Stimulated activated CD8-positive, alpha-beta memory T cell treated with anti-CD3 and anti-CD28 coated beads, Interleukin-4, amount 100 ng/mL, for 4 hours (primary cell): ENCODE measurements at places on chromosomes 12 and 14.
A peak's percentile ranks its signal among the peaks of the same experiment; 100 is the strongest.

DNA sequence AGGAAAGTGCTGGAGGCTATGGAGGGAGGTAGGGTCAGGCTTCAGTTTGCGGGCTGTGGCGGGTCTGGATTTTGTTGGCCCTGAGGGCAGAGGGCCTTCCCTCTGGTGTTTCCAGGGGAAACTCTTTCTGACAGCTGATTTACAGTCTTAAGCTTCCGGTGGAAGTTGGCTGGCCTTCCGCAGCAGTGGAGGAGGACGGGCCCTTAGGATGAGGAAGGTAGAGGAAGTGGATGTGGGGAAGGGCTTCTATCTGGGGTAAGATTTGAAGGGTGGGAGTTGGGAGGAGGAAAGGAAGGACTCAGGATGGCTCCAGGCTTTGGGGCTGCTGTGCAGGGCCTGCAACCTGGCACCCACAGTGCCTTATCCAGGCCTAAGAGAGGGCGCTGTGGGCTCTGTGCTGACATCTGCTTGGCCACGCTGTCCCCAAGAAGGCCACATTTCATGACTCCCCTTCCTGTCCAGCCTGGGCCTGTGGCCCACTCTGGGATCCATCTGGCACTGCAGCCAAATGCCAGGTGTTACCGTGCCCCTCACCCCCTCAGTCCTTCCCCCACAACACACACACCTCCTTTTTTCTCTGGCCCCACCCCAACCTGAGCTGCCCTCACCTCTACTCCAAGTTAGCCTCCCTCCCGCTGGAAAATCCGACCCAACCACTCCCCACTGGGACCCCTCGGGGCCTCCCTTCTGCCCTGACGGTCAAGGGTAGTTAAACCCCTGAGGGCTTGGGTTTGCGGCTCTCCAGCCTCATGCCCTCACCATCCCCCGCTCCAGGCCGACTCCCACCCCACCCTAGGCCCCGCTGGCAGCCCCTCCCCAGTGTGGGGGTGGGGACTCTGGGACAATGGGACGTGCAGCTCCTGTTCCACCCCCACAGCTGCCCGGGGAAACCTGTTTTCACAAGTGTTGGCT is 7.7 kb upstream of the PPP1R13B start:
- no peak for DNase-seq

DNA sequence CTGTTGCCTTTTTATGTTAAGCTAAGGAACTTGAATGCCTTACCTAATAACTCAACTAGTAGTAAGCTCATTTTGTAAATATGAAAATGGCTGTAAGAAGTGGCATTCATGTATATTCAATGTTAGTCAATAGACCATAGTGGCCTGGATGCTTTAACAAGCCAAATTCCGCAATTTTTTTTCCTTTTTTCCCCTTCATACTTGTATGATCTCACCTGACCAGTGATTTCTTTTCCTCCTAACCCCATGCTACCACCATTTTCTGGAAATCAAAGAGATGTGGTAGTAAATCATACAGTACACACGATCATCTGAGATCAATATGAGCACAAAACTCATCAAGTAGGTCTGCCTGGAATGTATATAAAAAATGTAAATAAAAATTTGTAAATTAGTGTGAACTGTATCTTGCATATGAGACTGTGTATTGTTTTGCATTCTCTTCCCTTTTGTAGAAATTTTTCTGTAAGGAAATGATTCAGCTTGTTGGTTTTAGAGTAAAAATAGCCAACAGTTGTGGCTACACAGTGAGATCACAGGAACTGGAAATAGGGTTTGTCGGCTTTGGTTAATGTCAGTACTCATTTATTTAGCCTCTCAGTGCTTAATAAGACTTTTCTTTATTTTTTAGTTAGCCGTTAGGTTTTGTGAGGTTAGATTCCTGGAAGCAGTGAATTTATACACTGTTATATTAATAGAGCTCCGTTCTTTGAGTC is 62.5 kb downstream of the ETNK1 start:
- no peak for DNase-seq

DNA sequence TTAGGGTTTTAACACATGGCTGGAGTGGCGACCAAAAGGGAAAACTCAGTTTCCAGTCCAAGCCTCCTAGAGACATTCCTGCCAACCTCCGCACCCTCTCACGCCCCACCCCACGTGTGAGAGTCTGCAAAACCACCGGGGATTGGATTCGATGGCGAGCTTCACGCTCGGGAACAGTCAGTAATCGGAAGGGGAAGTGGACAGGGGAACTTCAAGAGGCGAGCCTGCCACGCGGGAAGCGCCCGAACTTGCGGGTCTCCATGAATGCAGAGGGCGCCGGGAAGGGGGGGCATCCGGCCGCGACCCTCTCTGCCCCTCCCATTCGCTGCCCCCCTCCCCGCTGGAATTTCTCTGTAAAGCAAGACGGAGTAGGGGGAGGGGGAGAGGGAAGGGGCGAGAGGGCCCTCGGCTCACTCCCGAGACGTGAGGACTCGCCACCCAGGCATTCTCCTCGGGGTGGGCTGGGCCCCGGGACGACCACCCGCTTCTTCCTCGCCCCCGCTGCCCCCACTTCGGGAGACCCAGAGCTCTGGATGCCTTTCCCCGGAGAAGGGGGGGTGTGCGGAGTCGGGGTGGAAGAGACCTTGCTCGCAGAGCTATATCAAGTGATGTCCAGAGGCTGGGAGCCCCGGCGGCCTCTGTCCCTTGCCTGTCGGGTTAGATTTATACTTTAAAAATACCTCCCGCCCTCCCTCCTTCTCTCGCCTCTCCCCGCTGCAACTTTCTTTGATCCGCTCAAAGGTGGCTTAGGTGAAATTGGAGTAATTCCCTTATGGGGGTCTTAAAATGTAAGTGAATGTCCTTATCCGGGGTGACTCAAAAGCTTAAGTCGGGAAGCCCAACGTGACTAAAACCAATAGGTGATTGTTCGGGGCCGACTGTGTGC is 2.5 kb upstream of the CCND2 start:
- no peak for DNase-seq

DNA sequence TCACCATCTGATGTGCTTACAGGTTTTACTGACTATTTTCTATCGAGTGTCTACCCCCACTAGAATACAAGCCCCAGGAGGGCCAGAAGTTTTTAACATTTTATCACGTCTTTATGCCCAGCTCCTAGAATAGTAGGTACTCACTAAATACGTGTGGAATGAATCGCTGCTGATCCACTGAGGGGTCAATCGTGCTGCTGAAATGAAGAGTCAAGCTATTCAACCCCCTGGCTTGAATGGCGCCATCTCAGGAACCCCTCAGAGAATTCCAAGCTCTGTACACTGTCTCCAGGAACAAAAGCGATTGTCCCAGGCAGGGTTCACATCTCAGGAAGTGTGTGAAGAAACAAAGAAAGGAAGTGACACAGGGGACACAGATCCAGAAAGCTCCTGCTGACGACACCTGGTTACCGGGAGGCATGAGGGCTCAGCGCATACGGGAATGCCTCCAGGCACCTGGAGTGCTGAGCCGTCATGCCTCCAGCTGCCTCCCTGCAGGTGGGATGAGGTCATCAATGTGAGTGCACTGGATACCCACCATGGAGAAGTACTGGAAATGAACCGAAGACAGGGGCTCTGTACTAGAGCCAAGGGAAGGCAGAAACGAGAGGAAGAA is 45.6 kb downstream of the PITPNM2 start:
- DNase-seq: no peak

GRCh38 chr14:51628238-51628637 is 23.5 kb upstream of the FRMD6 start:
- DNase-seq: no peak

- no peak for DNase-seq
These were observed 55.1 kb downstream of the SERPINA10 start for GRCh38 chr14:94237983-94238382.

DNA sequence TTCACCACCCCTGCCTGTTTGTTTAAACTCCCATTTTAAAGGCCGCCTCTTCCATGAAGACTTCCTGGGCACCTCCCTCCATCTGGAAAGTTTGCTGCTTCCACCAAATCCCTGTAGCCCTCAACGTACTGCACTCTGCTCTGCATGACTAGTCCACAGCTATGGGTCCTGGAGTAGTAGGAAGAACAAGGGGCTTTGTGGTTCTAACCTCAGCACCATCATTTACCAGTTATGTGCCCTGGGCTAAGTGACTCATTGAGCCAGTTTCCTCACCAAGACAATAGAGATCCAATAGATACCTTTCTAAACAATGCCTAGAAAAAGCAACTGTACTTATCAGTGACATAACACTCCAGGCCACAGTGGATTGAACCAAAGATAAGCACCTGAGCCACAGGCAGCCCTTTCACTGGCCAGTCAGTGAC is 8.5 kb upstream of the LTBP2 start:
- DNase-seq: peak; percentile 30

- peak; percentile 0 for DNase-seq
These were observed 203.7 kb downstream of the PPM1H start for GRCh38 chr12:62731055-62731820.

DNA sequence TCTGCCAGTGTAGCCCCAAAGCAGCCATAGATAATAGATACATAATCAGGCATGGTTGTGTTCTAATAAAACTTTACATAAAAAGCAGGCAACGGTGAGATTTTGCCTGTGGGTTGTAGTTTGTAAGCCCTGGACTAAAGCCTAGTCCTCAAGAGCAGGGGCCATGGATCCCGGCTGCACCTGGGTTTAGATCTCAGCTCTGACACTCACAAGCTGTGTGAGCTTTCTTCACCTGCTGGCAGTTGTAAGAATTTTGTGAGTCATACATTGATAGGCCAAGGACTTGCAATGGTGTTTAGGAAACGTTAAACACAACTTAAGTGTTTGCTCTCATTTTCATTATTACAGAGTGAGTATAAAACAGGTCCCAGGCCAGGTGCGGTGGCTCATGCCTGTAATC is 395.8 kb upstream of the TBX3 start:
- no peak for DNase-seq

DNA sequence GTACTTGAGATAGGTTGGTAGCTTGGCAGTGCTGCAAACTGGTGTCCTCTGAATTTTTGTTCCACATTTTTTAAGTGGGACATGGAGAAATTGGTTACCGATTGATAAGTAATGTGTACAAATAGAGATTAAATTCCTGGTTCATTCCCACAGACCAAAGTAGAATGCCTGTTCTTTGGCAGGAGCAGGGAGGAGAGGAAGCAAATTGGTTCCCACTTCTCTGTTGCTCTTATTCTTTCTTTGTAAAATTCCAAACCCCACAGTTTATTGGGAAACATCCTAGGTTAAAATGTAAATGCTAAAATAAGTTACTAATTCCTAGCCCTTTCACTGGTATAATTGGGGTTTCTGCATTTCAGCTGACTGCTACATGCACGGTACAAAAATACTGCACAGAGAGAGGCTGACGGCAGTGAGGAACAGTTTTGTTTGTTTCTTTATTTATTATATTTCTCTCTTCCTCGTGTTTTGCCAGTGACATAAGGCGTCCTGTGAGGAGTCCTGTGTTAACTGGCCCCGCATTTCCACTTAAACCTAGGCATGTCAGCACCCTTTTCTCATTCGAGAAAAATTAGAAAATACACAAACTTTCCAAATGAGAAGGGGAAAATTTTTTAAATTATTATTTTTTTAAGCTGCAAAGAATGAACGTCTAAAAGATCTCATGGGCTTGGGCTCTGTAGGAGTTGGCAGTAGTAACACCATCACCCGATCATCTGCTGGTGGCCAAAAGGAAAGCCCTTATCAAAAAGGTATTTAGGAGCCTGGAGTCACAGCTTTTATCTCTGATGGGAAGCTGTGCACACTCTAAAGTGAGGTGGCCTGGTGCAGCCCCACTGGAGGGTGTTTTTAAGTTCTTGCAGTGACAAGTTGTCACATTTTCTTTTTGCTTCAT is 25.4 kb upstream of the BCL7A start:
- no peak for DNase-seq

DNA sequence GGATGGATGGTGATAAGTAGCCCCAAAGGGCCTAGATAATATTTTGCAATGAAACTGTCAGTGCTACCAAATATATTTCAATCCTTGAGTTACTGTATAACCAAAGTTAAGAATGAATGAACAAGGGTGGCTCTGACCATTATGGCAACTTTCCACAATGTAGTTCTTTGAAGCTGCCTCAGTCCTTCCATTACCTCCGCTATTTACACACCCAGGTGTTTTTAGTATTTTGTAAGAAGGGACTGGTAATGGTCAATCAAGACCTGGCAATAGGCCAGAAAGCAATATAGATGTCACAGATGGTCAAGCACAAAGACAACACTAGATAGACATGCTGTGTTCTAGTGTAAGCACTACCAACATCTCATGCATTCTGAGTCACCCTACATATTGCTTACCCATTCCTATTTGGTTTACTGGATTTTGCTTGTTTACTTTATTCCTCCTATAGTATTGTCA is 16.3 kb downstream of the DUSP16 start:
- no peak for DNase-seq

DNA sequence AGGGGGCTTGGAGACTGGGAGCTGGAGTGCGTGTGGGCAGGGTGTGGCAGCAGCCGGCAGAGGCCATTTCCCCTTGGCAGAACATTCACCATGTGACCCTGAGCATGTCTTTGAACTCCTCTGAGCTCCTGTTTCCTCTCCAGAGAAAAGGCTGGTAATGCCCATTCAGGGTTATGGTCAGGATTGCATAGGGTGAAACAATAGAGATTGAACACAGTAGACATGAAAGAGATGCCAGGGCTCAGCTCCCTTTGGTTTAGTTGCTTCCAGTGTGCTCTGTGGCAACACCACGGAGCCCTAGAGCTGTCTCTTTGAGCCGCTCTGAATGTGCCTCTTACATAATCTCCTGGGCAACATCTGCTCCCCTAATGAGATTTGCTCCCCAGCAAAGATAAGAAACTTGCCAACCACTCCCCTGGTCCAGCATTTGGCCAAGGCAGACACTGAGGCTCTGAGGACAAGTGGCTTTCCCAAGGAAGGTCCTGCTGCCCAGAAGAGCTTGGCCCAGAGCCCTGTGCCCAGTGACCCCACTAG is 4.6 kb downstream of the IFI27 start:
- DNase-seq: no peak

DNA sequence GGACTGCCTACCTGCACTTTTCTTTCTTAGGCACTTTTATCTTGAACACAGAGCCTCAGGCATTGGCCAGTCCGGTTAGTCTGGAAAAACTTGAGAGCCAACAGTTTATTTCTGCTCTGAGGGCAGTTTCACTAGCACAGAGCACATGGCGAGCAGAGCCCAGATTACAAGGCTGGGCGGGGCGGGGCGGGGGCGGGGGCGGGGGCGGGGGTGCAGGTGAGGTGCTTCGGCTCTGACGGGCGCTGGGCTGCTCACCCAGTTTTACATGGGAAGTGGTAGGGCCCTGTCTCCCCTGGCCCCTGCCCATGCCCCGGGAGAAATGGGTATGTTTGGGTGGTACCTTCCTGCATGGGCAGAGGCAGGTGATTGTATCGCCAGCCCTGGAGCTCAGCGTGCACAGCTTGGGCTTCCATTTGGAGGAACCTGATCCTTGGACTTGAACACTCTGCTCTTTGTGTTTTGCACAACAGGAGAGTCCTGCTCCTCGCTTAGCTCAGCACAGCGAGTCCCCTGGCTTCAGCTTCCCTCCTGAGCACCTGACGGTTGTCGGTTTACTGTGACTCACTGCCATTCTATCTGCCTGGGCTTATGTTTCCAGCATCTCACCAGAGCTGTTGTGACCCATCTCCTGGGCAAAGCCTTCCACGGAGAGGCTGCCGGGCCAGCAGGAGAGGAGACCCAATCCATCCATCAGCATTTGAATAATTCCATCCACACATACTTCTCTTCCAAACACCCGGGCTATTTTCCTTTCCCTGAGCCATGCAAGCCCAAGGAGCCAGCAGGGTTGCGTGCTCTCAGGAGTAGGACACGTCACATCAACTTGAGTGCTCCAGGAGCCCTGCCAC is 108.5 kb downstream of the ARF6 start:
- DNase-seq: peak; percentile 29

GRCh38 chr12:104735801-104736200 is 222.3 kb downstream of the SLC41A2 start:
- DNase-seq: no peak
